ENCODE measurements at places on chromosomes 3 and 15.
A peak's percentile ranks its signal among the peaks of the same experiment; 100 is the strongest.

DNA sequence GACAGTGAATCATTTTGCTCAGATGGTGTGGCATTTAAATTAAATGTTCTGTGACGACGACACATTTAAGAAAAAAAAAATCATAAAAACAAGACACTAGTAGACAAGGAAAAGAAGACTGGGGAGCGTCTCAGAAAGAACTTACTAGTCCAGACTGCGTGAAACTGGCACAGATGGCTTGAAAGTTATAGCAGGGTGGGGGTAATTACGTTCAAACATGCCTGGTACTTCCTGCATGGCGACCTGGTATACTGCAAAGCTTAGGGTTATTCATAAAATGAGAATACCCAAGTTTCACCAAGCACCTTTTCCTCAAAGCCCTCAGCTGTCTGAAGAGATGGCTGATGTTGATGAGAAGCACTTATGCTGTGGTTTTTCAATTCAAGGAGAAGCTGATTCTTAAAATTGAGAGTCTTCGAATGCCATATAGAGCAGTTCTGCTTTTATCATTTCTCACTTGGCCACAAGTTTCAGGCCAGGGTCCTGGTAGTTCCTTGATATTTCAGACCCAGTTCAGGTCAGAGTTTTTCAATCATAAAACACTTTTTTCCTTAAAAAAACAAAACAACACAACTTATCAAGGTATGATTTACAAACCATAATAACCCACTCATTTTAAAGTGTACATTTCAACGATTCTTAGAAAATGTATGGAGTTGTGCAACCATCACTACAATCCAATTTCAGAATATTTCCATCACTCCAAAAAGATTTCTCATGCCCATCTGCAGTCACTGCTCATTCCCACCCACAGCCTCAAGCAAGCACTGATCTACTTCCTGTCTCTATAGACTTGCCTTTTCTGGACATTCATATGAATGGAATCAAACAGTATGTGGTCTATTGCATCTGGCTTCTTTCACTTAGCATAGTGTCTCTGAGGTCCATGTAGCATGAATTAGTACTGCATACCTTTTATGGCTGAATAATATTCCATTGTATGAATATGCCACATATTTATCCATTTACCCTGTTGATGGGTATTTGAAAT, 24.7 kb downstream of the PCOLCE2 start:
- DNase-seq: no peak

GRCh38 chr3:183285318-183285717, 32.3 kb downstream of the B3GNT5 start:
- DNase-seq: no peak

DNA sequence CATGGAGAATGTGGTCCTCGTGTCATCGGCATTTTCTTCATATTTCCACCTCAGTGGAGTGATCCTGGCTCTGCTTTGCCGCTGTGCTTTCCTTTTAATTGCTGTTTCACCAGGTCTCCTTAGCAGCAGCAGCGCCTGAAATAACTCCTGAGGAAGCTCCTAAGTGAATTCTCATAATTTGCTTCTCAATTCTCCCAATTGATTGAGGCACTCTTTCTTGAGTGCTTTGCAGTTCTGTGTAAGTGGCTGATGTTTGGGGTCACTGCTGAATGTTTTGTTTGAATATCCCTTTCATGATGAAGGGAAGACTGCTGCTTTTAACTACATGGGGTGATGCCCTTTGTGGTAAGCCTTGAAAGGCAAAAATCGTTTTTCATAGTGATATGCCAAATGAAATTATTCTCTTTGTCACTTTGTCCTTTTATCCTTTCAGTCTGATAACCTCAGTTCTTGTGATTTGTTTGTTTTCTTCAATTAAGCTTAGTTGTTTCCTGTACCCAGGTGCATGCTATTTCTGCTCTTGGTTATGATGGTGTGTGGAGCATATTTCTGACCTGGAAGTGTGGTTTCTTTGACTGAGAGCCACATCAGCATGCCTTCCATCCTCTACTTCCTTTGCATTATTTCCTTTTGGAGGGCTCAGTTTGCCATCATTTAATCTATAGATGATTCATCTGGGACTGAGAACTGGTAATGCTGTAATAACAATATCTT, 36.7 kb downstream of the HMG20A start:
- no peak for DNase-seq

GRCh38 chr3:189355481-189356201, 183.9 kb downstream of the TPRG1 start:
- peak; percentile 88 for DNase-seq

- DNase-seq: peak; percentile 5
Observed at GRCh38 chr3:36663666-36664291, 100.6 kb downstream of the DCLK3 start.

- no peak for DNase-seq
Observed at GRCh38 chr15:81666839-81667238, 292.8 kb upstream of the TMC3 start.

DNA sequence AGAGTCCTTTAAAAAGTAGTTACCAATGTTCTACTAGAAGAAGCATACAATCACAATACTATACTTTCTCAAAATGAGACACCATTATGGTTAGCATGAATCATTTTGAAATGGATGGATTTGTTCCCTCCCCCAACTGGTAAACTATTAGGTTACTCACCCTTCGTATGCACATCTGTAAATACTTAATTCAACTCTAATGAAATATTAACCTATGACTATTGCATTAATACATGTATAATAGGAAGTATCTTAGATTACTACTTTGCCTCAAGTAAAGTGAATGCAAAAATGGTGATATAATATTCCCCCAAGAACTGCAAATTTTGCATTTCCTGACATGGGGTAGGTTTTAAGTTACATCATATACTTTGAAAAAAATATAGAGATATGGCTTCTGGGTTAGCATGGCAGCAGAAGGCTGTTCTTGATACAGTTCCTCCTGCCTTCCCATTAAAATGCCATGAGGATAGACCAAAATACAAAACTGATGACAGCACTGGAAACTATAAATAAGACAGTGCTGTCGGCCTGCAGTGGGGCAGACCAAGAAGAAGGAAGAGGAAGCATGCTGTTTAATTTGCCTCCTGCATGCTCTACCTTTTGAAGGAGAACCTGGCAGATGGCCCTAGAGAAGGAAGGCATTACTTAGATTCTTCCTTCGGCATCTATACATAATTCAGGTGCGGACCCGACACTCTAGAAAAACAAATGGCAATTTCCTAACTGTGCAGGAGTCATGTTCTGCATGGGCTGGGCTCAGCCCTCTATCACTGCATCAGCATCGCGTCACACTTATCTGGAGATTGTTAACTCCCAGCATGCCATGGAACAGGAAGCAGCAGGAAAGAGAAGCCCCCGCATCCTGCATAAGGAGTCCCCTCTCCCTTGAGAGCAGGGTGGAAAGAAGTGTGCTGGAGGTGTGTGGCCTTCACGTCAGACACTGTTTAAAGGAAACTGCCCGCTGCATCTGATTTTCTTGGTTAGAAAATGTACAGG, 41.8 kb upstream of the NEO1 start:
- no peak for DNase-seq

DNA sequence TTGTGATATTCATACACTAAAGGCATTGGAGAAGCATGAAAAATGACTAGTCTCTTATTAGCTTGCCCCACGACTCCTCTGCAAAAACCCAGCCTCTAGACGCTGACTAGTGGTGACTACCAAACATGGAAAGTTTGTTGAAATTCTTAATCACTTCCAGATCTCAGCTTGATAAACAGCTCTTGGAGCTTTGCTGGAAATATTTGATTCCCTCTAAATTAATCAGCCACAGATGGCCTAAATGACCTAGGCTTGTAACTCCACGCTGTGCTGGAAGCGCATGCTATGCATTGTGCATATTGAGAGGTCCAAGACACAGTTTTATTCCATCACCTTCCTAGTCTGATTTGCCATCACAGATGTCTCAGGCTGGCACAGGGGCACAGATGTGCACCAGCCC, 244.7 kb upstream of the ST8SIA2 start:
- DNase-seq: no peak

- no peak for DNase-seq
Observed at GRCh38 chr3:151087648-151088047, 2.2 kb downstream of the MED12L start.

- DNase-seq: no peak
Observed at GRCh38 chr3:84836961-84837360, 121.8 kb upstream of the CADM2 start.

DNA sequence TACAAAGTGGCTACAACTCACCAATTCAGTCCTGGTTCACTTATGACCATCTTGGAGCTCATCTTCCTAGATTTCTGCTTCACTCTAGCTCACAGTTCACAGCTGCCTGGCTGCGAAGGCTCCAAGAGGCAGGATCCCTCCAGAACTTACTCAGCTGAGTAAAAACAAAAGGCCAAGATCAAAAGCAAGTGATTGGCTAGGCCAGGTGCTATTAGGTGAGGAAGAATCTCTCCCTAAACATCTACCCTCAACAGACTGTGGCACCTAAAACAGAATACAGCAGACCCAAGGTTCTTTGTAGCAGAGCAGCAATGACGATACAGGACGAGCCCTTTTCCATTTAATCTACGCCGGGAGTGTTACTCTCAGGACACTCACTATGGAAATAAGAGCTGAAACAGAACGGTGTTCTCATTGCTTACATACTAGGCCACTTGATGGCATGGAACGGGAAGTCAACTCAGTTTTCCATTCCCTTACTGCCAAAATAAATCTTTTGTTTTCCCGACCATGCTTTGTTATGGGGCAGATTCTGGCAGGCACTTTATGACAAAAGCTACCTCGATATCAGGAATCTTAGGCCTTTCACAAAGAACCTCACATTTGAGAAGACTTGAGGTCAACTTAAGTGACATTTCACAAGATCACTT, 901 bp downstream of the ICE2 start:
- DNase-seq: peak; percentile 24

- no peak for DNase-seq
Observed at GRCh38 chr3:184772667-184773272, 39.2 kb upstream of the VPS8 start.

GRCh38 chr15:87031540-87032230, 952.0 kb downstream of the AGBL1 start:
- no peak for DNase-seq

Measured in amniotic epithelial cell (primary cell).